Neural progenitor cell (in vitro differentiated cells): ENCODE measurements at places on chromosomes 2 and 18. TPM values are rescaled to one million over a fixed set of nuclear protein-coding genes. Genes with fewer than 3 reads are reported as not detected.

Gene RMDN2
- total RNA-seq = 3.7 and 10.3 TPM in 2 replicates

DNA sequence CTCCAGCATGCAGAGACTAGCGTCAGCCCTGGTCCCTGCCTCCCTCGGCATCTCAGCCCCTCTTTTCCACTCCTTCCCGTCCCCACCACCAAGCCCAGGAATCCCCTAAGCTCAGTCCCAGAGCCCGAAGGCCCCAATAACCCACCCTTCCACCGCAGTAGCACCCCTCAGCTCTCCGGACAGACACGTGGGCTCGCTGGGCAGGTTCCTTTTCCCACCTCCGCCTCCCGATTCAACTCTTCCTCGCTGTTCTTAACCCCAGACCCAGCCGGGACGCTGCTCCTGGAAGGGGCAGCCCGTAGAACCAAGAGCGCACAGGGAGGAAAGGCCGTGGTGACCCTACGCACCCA lies 1.4 kb downstream of the IHH start:
- DNase-seq = peak; percentile 32

- no peak for DNase-seq
These were observed 67.9 kb downstream of the NCOA1 start for GRCh38 chr2:24558781-24559472.

Gene REG3A
- not detected in 2 replicates for total RNA-seq

Gene PROM2
- total RNA-seq = 0.95 and 2.4 TPM in 2 replicates

Gene MC2R
- total RNA-seq = not detected in 2 replicates
